ENCODE measurements at places on chromosomes 1 and 21.

- no peak for DNase-seq
Observed at GRCh38 chr1:51504806-51505525, 14.1 kb downstream of the EPS15 start.

DNA sequence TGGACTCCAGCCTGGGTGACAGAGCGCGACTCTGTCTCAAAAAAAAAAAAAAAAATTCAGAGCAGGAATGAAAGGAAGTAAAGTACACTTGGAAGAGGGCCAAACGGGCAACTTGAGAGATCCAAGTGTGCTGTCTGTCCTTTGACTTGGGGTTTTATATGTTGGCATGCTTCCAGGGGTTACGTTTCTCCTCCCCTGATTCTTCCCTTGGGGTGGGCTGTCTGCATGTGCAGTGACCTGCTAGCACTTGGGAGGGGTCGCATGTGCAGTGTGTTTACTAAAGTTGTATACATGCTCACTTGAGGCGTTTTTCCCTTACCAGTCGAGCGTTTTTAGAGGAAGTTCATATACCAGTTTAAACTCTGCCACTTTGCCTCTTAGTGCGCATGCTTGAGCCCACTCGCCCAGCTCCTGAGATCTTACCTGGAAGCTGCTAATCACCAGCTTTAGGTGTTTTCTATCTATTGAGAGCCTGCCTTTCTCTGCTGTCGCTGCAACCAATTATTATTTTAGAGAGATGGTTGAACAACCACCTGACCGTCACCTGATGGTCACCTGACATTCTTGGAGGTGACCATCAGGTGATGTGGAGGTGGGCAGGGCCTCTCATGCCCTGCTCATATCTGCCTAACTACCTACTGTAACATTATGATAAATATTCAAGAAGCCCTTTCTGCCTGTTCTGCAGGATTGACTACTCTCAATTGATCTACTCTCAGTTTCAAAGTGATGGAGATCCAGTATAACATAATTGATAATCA lies 140.1 kb downstream of the MACF1 start:
- DNase-seq = no peak

DNA sequence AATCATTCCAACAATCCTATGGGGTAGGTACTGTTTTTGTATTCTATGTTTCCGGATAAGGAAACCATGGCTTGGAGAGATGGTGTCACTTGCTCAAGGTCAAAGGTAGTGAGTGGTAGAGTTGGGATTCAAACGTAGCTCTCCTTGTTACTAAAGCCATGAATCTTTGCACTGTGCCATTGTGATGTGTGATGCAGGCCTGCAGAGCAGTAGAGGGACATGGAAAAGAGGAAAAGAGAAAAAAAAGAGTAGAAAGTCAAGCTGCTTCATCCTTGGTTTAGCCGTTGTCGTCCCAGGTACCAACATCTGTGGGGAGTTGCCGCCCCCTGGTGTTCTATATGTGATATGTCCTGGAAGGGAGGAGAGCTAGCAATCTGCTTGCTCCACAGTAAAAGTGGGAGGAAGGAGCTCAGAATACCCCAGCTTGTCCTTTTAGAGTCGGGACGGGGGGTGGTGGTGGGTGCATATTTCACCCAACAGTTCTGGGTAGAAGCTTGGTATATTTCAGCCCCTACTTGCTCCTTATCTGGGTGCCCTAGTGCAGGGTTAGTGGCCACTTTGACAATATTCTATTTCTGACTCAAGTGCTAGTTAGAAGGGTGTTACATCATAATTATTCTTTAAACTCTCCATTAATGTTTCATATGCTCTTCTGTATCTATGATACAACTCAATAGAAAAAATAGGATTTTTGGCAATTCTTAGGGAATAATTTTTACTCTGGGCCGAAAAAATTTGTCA lies 98.4 kb downstream of the EBNA1BP2 start:
- peak; percentile 83 for DNase-seq

- DNase-seq = no peak
Observed at GRCh38 chr1:182622901-182623528, 18.8 kb upstream of the RGS16 start.

GRCh38 chr1:97108179-97108578 lies 386.6 kb downstream of the PTBP2 start:
- no peak for DNase-seq

DNA sequence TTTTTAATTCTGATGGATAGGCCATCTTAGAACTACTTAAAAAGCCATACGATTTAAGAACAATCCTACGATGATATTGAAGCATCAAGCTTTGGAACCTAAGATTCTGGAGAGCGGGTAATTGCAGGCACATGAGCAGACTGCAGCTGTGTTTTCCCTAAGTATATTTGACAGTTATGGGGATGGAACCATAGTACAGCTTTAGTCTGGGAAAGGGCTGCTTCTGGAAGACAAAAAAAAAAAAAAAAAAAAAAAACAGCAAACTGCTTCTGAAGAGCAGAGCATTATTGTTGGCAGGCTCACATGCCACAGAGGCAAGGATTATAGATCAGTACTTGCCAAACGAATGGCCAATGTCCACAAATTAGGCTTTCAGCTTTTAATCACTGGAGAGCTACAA lies 1618.7 kb downstream of the AMY1C start:
- no peak for DNase-seq

DNA sequence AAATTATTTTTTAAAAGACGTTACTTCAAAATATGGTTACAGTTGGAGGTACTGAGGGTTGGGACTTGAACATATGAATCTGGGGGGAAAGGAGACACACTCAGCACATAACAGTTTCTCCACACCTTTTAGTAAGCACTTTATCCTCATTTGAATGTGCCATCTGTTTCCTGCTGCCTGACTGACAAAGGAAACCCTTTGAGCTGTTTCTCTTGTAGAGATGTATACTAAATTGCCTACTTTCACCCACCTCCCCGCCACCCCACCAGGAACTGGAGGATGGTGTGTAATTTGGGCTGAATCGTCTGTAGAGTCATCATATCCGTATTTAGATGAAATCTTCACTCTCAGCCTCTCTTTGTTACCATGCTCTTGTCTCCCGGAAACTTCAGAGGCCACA lies 108.1 kb downstream of the KAZN start:
- no peak for DNase-seq
